ENCODE measurements at places on chromosomes 3 and 15. TPM values are rescaled to one million over a fixed set of nuclear protein-coding genes. Genes with fewer than 3 reads are reported as not detected.

The SELENOK gene
- total RNA-seq, result 19.7 TPM

The MAGEL2 gene
- not detected for total RNA-seq

The PRTG gene
- 10.8 TPM for total RNA-seq

The GOLGA8T gene
- 1.7 TPM for total RNA-seq

The ASTE1 gene
- 5.3 TPM for total RNA-seq

The PSTPIP1 gene
- total RNA-seq, result not detected
